Activated T-helper 1 cell treated with anti-CD3 and anti-CD28 coated beads, Interleukin-2, amount 50 U/mL, for 16 hours (primary cell): ENCODE measurements at places on chromosomes 11 and 22.

- DNase-seq, result no peak
Measured at GRCh38 chr11:90556606-90557005, 333.8 kb upstream of the CHORDC1 start.

- no peak for DNase-seq
Measured at GRCh38 chr11:65491163-65491465, 7.7 kb upstream of the MALAT1 start.

DNA sequence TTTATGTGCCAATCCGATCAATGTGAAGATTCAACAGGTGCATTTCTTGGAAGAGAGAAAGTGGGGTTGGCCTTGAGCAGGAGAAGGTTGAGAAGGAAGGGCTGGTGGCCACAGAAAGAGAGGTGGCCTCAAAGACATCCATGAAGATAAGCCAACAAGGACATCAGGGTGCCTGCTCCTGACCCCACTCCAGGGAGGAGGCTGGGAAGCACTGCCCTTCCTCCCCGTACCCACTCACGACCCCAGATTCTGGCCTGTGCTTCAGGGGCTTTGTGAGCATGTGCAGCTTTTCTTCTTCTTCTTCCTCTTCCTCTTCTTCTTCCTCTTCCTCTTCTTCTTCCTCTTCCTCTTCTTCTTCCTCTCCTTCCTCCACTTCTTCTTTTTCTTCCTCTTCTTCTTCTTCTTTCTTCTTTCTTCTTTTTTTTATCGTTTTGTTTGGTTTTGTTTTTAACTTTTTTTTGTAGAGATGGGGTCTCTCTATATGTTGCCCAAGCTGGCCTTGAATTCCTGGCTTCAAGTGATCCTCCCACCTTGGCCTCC, 30.3 kb downstream of the DKK3 start:
- DNase-seq, result no peak

GRCh38 chr11:123576082-123576481, 78.3 kb downstream of the SCN3B start:
- no peak for DNase-seq

GRCh38 chr11:6377902-6378639, 12.2 kb upstream of the SMPD1 start:
- DNase-seq, result no peak

GRCh38 chr11:65661599-65662246, 993 bp downstream of the RELA start:
- DNase-seq, result no peak

- peak; percentile 64 for DNase-seq
Measured at GRCh38 chr11:33257897-33258630, 883 bp downstream of the HIPK3 start.

GRCh38 chr11:127996825-127997224, 590.5 kb downstream of the ETS1 start:
- DNase-seq, result no peak

- DNase-seq, result no peak
Measured at GRCh38 chr11:44267006-44267749, 42.8 kb downstream of the ALX4 start.

DNA sequence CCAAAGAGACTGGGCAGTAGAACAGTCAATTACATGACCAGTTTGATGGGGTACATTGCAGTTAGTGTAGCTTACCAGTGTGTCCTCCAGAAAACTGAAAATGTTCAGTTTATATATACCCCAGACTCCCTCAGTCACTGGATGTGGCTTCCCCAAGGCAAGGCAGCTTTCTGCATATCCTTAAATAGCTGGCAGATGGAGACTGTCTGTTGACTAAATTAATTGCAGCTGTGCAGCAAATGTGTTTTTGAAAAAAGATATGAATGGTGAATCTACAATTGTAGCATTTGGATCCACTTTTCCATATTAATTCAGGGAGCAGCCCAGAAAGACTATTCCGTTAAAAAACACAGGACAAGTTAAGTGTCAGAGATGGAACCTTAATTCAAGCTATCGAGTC, 565.1 kb upstream of the CCDC179 start:
- DNase-seq, result no peak
